Muscle of arm (tissue), 14 donors: ENCODE measurements at places on chromosomes 3 and 15.

GRCh38 chr3:39052583-39052982, 767 bp downstream of the WDR48 start:
- DNase-seq: no peak

- DNase-seq: no peak
Measured at GRCh38 chr3:175477651-175478224, 618.6 kb downstream of the NAALADL2 start.

DNA sequence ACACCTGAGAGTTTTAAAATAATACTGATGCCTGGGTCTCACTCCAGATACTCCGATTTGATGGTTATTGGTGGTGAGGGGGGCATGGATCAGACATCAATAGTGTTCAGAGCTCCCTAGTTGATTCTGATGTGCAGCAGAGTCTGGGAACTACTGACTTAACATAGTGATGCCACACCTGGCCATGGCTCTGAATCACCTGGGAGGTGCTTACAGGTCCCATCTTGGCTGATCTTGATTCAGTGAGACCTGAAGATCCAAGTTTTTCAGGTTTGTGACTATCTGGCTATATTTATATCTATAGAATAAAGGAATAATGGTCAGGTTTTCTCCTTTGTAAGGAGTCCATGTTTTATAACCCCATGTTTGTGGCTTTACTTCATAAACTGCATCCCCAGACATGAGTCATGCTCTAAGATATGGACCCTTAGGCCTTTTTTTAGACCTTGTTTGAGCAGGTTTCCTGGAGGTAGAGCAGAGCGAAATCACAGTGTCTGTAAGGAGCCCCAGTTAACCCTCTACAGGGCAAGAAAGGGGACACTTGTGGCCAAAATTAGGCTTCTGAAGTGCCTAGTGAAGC, 101.4 kb downstream of the LARS2 start:
- no peak for DNase-seq

DNA sequence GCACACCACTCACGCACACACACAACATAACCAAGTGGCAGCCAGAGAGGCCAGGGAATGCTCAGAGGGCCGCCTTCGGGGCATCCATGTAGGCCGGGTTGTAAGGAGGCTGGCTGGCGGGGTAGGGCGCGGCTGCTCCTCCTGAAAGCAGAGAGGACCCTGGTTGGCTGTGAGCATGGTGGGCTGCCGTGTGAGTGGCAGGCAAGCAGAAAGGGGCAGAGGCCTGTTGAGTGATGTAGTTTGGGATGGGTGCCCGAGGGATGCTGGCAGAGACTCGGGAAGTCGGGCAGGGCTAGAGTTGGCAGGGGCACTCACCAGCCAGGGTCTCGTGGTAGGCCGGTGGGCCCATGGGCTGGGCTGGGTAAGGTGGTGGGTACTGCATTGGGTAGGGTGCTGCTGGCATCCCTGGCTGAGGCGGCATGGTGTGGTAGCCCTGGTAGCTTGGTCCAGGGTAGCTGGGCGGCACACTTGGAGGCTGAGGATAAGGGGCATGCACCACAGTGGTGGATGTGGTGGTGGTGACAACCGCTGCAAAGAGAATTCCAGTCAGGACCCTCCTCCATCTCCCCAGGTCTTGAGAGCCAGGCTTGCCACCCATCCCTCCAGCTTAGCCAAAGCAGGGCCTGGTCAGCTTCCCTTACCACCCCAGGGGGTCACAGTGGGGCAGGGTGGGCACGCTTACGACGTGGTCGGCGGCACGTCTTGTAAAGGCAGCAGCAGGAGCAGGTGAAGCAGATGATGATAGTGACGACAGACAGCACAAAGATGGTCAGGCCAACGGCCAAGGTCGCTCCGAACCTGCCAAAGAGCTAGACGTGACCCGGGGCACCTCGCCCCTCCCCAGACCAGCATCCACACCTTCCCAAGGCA, 22.7 kb downstream of the ATRIP start:
- DNase-seq: no peak

DNA sequence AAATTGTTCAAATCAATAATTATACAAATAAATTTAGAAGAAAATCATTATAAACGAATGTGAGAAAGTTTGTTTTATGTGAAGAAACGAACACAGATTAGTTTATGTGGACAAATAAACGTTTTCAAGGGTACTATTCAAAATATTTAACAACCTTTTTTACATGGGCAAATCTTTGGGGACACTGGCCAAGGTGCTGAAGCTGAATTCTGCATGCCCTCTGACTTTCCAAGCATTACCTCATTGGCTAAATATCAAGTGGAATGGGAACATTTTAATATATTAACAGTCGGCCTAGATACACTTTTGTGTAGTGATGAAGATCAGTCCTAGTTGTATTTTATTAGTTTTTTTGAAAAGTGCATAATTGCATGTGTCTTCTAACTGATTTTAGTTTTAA, 636.4 kb upstream of the DPPA4 start:
- no peak for DNase-seq

- no peak for DNase-seq
Measured at GRCh38 chr15:38879909-38880471, 315.4 kb upstream of the RASGRP1 start.

DNA sequence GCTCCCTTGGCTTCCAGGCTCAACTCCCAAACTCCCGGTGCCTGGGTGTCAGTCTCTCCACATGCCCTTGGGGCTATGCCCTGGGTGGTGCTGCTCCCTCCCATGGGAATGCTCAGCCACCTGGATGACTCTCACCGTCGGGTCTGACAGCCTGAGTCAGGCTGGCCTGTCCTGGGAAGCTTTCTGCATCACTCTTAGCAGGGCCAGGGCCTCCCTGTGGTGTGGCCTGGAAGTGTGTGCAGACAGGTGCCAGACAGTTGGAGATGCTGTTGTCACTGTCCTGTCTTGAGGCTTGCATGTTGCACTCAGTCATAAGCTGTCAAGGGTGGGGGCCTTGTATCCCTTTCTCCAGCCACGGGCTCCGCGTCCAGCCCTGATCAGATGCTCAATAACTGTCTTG, 71.7 kb downstream of the GABRG3 start:
- DNase-seq: no peak

- no peak for DNase-seq
Measured at GRCh38 chr3:45611628-45612081, 17.1 kb downstream of the LIMD1 start.

DNA sequence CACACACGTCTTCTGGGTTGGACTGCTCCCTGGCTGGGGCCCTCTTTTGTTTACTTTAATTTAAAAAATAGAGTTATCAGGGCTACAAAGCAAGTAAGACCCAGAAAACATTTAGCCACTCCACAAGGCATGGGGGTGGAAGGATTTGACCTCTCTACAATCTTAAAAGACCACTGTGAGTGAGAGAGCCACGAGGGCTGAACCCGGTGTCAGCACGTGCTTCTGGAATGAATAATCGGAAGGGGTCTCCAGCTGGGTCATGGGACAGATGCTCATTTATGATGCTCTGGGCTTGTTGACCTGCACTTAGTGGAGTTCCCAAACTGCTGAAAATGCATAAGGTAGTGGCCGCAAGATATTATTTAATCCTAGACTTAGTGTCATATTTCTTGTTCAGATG, 52.4 kb downstream of the EIF4E3 start:
- DNase-seq: no peak

DNA sequence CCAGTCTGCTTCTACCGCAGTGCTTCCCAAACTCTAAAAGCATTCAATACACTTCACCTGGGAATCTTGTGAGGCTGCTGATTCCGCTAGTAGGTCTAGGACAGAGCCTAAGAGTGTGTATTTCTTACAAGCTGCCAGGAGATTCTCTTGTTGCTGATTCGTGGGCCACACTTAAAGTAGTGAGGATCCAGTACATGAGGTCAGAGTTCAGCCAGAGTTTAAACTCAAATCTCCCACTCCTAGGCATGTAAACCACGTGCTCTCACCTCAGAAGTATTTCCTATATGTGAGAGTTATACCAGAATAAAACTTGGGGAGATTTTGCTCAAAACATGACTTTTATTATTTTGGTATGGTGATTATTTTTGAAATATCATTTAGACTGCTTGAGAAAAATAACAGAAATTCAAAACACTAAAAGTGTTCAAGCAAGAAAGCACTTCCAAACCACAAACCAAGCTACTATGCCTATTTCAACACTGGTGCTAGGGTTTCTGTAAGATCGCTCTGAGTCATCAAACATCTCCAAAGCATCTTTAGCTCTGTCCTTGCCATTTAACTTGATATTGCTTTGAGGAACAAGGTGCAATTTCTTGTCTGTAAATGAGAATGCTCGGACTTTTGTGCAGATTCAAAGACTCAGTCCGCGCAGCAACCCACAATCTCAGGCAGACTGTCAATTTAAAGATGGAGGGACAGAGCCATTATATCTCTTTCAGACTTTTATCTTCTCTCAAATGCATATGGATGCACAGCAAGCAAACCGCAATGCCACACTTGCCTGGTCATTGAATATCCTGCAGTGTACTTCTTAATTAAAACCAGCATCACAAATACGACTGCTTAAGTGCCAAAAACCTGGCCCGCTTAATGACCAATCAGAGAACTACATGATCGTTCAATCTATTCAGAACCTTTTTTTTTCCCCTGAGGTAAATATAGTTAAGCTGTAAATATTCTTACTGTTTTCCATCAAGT, 59.8 kb downstream of the AGTR1 start:
- no peak for DNase-seq

GRCh38 chr3:30662836-30663235, 56.4 kb downstream of the TGFBR2 start:
- no peak for DNase-seq

GRCh38 chr3:155995525-155996370, 124.6 kb upstream of the KCNAB1 start:
- no peak for DNase-seq

DNA sequence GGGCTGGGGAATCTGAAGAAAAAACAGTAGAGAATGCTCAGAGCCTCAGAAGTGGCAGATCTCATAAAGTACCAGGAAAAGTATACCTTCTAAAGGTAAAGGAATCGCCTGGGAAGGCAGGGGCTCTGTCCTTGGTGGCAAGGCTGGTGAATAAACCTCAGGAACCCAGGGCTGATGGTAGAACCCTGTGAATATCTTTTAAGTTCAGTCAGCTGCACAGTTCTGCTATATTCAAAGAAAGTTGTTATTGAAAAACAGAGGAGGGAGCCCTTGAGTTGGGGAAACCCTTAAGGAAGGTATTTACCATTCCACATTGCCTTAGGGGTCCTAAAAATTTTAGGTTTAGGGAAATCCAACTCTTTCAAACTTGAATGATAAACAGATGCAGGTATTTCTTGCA, 31.2 kb downstream of the ZPLD1 start:
- no peak for DNase-seq

DNA sequence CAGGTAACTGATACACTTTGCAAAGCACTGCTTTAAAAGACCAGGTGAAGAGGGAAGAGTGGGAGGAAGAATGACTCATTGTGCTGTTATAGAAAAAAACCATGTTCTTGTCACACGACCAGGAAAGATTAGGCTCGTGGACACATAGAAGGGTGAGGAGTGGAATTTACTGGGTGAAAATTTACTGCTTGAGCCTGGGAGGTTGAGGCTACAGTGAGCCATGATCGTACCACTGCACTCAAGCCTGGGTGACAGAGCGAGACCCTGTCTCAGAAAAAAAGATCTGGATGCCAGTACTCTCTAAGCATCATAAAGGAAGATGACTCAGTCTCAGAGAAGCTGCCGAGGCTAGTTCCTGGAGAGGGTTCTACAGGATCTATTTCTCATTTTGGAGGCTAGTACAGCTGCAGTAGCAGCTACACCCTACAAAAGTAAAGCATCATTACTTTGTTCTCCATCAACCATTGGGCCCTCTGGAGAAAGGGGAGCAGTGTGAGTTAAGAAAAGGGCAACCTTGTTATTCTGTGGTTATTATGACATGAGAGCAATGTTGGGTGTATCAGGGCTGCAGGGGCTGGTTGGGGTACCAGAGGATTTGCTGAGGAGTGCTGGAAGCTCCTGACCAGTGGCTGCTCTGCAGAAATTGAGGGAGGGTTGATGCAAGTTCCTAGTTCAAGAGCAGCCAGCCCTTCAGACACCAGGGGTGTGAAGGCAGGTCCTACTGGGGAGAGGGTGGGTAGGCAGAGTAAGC, 75.4 kb downstream of the CMTM8 start:
- no peak for DNase-seq

DNA sequence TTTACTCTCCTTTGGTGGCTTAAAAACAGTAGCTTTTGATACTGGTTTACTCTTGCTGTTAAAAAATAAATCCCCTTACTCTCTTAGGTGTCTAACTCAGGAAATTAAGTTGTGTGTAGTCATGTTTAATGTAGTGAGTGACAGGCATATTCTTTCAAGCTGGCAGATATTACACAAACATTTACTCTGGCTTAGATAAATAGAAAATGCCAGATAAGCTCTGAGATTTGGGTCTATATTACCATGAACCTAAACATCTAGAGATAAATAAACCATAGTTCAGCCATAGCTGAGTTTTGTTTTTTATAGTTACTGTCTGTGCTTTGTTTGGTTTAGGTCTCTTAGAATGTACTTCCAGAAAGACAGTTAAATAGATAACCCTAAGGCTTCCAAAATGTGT, 2.4 kb downstream of the SEMA6D start:
- DNase-seq: no peak

GRCh38 chr15:66844041-66844746, 142.2 kb downstream of the SMAD6 start:
- no peak for DNase-seq

- no peak for DNase-seq
Measured at GRCh38 chr15:90955624-90956273, 1.1 kb downstream of the RCCD1 start.

DNA sequence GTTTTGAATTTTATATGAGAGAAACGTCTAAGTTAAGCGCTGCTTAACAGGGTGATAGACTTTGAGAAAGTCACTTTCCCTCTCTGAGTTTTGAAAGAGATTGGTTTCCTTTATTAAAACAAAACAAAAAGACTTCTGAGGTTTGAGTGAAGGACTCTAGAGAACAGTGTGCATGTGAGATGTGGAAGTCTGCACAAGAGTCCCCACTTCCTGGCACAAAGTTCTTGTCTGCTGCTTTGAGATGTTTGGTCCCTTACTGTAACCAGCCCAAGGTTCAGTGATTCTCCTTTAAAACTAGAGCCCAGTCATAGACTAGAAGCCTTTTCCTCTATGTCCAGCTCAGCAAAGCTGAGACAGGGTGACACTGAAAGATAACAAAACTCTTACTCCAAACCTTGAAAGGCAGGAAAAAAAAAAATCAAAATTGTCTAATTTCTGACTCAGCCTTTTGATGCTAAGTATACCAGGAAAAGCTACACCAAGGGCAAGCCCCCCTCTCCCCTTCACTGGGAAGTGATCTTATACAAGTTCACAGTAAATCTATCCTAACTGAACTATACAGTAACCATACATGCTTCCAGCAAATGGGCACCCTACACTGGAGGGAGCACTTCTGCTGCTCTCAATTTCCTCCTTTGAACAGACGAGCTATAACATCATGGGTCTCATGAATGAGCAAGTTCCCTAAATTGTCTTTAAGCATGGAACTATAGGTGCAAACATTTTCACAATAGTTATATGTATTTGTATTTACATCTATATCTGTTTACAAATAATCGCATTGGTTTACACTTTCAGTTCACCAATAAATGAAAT, 2.3 kb downstream of the POPDC2 start:
- DNase-seq: no peak

DNA sequence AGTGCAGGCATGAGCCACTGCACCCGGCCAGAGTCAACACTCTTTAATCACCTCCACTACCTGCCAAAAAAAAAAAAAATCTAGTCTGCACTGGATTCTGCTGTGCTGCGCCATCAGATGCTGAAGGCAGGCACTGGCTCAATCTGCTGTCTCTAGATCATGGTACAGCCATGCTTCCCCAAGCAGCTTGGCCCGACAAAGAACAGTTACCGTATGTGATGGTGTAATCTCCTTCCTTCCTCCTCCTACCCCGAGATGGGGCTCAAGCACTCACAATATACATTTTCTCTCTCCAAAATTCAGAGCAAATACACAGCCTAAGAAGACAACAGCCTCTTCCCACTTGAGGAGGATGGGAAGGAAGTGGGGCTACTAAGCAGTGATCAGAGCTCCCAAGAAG, 45.1 kb downstream of the DAPK2 start:
- DNase-seq: no peak
